Stomach (tissue), 19 donors: ENCODE measurements at places on chromosomes 7 and 10. TPM values are rescaled to one million over a fixed set of nuclear protein-coding genes. Genes with fewer than 3 reads are reported as not detected.

The OR2F2 gene
- not detected for total RNA-seq

The OPN1SW gene
- total RNA-seq = not detected

The MAP3K8 gene
- 15.6 TPM for total RNA-seq

The CAMK1D gene
- total RNA-seq = 4.7 TPM

The TAS2R4 gene
- total RNA-seq = 0.58 TPM

The TDRD1 gene
- total RNA-seq = not detected

The SMNDC1 gene
- 7.8 TPM for total RNA-seq

The CYP26C1 gene
- not detected for total RNA-seq

The AKR1C4 gene
- total RNA-seq = not detected

The ITPRIP gene
- total RNA-seq = 11.6 TPM

The RAB19 gene
- not detected for total RNA-seq

The KCP gene
- total RNA-seq = not detected

The SNCG gene
- 7.3 TPM for total RNA-seq

The OGDHL gene
- 3.7 TPM for total RNA-seq

The TTYH3 gene
- 20.5 TPM for total RNA-seq

The PDE1C gene
- total RNA-seq = 54.2 TPM

The SP4 gene
- total RNA-seq = 16.7 TPM

The KLF14 gene
- total RNA-seq = not detected

The NANOS1 gene
- total RNA-seq = 7.5 TPM

The MEOX2 gene
- total RNA-seq = 0.29 TPM

The FAM25A gene
- not detected for total RNA-seq

The BICC1 gene
- 4.1 TPM for total RNA-seq

The TRUB1 gene
- total RNA-seq = 27.0 TPM

The ANXA7 gene
- total RNA-seq = 103 TPM

The PNLIPRP2 gene
- total RNA-seq = not detected

The CALML5 gene
- not detected for total RNA-seq

The CPN1 gene
- not detected for total RNA-seq

The CHRM2 gene
- 50.9 TPM for total RNA-seq

The ELN gene
- 75.4 TPM for total RNA-seq

The TMEM140 gene
- total RNA-seq = 9.2 TPM

The CTAGE4 gene
- total RNA-seq = 36.5 TPM

The BRAF gene
- total RNA-seq = 43.3 TPM

The AZGP1 gene
- total RNA-seq = 8.2 TPM

The CFAP70 gene
- 1.3 TPM for total RNA-seq

The PDE6C gene
- total RNA-seq = not detected

The RAMP3 gene
- total RNA-seq = 6.2 TPM

The NPC1L1 gene
- total RNA-seq = 1.1 TPM

The CDNF gene
- total RNA-seq = 212 TPM

The ZNF503 gene
- total RNA-seq = 24.1 TPM

The LEP gene
- total RNA-seq = not detected

The ZNF487 gene
- 4.9 TPM for total RNA-seq

The CYCS gene
- 52.0 TPM for total RNA-seq

The HECW1 gene
- 0.29 TPM for total RNA-seq

The NME8 gene
- total RNA-seq = not detected

The ST8SIA6 gene
- total RNA-seq = not detected

The EPHA1 gene
- total RNA-seq = 7.6 TPM

The ARPC1A gene
- total RNA-seq = 117 TPM

The PHYH gene
- total RNA-seq = 9.6 TPM

The LOXL4 gene
- 2.0 TPM for total RNA-seq

The ALOX5 gene
- 5.1 TPM for total RNA-seq

The AKR1C3 gene
- 28.1 TPM for total RNA-seq

The INMT gene
- 8.4 TPM for total RNA-seq

The COL13A1 gene
- total RNA-seq = 6.7 TPM

The PLEKHS1 gene
- total RNA-seq = 2.9 TPM

The CCDC3 gene
- 9.0 TPM for total RNA-seq

The KEL gene
- total RNA-seq = not detected

The RGR gene
- total RNA-seq = not detected

The SRRM3 gene
- not detected for total RNA-seq

The ZNF365 gene
- not detected for total RNA-seq
